ENCODE measurements at places on chromosomes 16 and 17.

- no peak for DNase-seq
These were observed 40.4 kb downstream of the ZNF778 start for GRCh38 chr16:89257757-89258465.

DNA sequence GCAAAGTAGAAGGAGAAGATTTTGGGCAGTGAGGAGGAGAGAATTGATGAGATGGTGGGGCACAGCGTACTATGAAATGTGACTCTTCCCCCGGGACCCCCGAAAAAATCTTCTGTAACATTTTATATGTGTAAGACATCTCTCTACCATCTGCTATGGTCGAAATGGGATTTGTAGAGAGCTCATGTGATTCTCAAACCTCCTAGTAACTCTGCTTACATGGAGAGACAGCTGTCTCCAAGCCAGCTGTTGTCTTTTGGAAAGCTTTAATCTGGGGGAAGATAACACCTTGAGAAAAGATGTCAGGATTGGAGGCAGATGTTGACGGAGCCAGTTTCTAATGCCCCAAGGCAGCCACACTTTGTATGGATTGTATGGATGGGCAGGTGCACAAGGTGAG is 94.1 kb downstream of the PRKCB start:
- no peak for DNase-seq

DNA sequence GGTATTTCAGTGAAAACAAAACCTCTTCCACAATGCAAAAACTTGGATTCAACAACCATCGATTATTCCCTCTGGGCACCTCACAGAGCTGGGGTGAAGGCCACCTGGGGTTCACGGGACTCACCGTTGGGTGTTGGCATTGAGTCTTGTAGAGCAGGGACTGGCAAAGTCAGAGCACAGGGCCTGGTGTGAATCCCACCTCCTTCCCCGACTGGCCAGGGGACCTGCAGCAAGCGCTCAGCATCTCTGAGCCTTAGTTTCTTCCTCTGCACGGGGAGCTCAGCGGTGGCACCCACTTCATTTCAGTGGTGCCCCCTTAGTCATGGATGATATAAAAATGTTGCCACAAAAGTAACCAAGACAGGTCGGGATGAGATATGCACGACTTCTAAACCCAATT is 100.4 kb downstream of the METRNL start:
- no peak for DNase-seq

DNA sequence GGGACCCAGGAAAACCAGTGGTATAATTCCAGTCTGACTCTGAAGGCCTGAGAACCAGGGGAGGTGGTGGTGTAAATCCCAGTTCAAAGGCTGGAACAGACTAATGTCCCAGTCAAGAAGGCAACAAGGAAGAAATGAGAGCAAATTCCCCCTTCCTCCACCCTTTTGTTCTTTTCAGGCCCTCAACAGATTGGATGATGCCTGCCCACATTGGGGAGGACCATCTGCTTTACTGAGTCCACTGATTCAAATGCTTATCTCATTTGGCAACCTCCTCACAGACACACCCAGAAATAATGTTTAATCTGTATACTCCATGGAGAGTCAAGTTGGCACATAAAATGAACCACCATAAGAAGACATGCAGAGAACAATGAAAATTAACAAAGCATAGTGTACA is 61.9 kb upstream of the CRYM start:
- DNase-seq: no peak

DNA sequence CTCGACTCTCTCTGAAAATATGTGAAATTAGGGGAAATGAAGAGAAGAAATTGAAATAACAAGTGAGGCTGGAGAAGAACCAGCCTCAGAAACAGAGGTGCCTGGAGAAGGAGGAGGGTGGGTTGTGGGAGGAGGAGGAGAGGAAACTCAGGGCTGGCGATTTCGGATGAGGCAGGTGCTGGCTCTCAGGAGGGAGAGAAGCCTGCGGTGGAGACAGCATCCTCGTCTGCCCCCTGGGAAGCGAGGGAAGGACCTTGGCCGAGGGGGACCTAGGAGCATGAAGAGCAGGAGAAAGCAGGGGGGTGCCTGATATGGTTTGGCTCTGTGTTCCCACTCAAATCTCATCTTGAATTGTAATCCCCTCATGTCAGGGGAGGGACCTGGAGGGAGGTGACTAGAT is 264.7 kb upstream of the TNRC6C start:
- DNase-seq: no peak
